ENCODE measurements at places on chromosomes 1 and 21. TPM values are rescaled to one million over a fixed set of nuclear protein-coding genes. Genes with fewer than 3 reads are reported as not detected.

DNA sequence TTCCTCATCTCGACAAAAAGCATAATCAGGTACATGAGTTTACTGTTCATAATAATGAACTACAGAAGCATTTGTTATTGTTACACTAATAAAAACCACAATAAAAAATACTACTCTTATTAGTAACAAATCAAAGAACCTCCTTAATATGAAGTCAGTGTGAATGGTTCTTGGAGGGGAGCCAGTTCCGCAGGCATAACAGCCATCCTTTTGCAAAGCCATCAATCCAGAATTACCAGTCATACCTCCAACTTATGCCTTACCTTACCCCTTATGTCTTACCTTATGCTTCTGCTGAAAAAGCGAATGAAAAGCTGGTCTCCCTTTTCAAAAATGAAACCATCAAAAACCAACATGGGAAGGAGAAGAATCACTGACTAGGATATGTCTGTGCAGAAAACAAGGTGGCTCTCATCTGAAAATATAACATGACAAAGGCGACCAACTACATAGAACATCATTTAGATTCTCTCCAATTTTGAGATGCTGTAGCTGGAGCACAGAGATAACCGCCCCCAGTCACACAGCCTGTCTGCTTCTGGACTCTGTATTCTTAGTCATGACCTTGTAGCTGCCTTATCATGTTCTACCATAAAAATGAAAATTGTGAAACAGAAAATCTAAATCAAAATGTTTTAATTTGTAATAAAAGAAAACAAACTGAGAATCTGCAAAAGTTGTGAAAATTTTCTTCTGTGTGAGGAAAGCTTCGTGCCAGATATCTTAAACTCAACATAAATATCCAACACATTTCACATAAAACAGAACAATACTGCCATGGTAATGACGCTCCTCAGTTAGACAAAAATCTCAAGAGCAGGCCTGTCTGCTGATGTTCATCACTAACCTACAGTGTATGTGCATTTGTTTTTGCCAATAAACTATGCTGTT lies 438.2 kb downstream of the SMYD3 start:
- no peak for DNase-seq
- H3K27ac ChIP-seq, result no peak overlapping the region
- H3K27me3 ChIP-seq, result no peaks in the 10 kb centered on the region
- H3K36me3 ChIP-seq, result no peaks in the 10 kb centered on the region
- H3K4me1 ChIP-seq, result no peaks in the 10 kb centered on the region

DNA sequence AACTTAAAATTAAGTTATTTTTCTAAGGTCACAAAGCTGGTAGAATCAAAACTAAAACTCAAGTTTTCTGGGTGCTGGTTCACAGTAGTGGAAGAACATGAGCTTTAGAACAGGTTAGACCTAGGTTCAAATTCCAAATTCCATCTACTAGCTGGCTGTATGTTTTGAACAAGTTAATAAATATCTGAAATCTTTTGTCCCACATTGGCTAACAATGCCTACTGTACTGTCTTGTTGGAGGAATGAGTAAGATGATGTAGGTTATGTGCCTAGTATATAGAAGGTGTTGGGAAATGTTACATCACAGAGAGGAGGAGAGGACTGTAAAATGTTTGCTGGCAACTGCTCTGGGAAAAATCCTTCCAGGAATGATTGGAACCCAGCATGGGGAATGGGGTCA lies 14.0 kb upstream of the CD247 start:
- H3K27ac ChIP-seq, result no peak overlapping the region
- H3K4me1 ChIP-seq, result no peaks in the 10 kb centered on the region
- no peak overlapping the region for H3K4me3 ChIP-seq
- H3K36me3 ChIP-seq, result no peaks in the 10 kb centered on the region
- H3K27me3 ChIP-seq, result no peaks in the 10 kb centered on the region

GRCh38 chr1:16173447-16174260 lies 17.8 kb upstream of the EPHA2 start:
- no peaks in the 10 kb centered on the region for H3K27me3 ChIP-seq
- no peaks in the 10 kb centered on the region for H3K36me3 ChIP-seq
- no peak overlapping the region for H3K27ac ChIP-seq
- H3K4me3 ChIP-seq, result no peak overlapping the region
- peaks cover 7% of the 10 kb centered on the region for H3K4me1 ChIP-seq

Gene SPRR2E
- not detected for total RNA-seq

DNA sequence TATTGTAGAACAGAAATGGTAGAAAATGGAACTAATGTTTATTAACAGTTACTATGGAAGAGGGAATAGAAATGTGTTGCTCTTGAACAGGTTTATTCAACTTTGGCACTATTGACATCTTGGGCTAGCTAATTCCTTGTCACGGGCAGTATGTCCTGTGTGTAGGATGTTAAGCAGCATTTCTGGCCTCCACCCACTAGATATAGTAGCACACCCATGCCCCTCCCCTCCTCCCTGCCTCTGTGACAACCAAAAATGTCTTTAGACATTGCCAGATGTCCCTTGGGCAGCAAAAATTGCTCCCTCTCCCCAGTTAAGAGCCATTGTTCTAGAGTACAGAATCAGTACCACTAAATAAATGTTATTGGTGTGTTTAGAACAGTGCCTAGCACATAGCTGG lies 91.4 kb upstream of the TPTE start:
- no peaks in the 10 kb centered on the region for H3K27me3 ChIP-seq
- H3K36me3 ChIP-seq, result no peaks in the 10 kb centered on the region
- H3K27ac ChIP-seq, result no peak overlapping the region
- no peak for DNase-seq

DNA sequence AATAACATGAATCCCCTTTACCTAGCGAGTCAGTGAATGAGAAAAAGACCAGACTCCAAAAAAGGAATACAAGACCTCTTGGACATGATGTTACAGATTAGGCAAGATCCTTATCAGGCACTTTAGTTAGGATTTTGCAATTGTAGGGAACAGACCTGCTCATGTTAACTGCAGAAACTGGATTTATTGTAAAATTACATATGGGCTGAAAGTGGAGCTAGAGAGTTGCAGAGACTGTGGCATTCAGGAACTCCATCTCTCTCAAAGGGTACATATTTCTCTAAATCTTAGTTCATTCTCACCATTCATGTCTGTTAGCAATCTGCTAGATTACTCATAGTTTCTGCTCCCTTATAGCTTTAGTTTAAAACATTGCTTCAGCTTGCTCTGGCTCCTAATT lies 142.2 kb downstream of the PAPPA2 start:
- no peaks in the 10 kb centered on the region for H3K27me3 ChIP-seq
- no peaks in the 10 kb centered on the region for H3K4me1 ChIP-seq
- H3K36me3 ChIP-seq, result no peaks in the 10 kb centered on the region
- no peak for DNase-seq
- no peak overlapping the region for H3K27ac ChIP-seq

DNA sequence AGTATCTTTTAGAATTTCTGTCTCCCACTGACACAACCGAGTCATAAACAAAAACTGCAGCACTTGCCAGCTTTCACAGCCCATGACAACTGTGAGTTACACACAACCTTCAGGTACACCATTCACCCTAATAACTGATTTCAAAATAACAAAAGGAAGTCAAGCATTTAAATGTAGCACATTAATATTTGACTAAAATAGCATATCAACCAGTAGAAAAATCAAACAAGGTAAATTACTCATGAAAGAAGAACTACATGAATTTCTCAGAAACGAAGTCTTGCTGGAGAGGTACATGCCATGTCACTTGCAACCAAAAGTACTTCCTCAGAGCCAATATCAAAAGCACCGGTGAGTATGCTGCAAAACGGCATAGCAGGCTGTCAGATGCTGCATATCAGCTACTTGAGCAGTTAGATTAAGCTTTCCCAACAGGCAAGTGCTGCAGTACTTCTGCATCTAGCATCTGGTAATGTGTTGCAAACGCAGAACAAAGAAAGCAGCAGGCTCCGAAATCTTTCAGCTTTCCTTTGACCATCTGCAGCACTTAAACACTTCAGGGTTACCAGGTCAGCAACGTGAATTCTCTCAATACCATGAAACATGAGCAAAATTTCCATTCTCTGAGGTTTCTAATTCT lies 223.2 kb downstream of the SMYD3 start:
- H3K4me3 ChIP-seq, result no peak overlapping the region
- no peaks in the 10 kb centered on the region for H3K36me3 ChIP-seq
- no peak overlapping the region for H3K27ac ChIP-seq
- H3K27me3 ChIP-seq, result no peaks in the 10 kb centered on the region
- no peak for DNase-seq

Gene KPNA6
- 46.2 TPM for total RNA-seq

DNA sequence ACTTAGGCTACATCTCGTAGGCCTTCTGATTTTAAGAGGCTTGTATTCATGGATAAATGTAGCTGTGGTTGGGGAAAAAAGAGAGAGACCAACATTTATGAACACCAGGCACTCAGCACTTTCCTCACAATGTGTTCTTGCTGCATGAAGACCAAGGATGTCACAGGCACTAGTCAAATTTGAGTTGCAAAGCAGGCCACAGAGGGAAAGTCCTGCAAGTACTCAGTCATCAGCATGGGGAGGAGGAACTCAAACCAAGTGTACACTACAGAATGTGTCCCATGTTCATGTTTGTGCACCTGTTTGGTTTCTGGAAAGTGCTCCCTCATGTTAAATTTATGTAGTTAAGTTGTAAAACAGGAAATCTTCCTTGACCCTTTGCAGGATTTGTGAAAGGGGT lies 8.7 kb upstream of the MAP3K7CL start:
- H3K27ac ChIP-seq, result no peak overlapping the region
- no peak overlapping the region for H3K4me3 ChIP-seq
- no peak for DNase-seq
- no peaks in the 10 kb centered on the region for H3K36me3 ChIP-seq
- no peaks in the 10 kb centered on the region for H3K4me1 ChIP-seq

- peaks cover 9% of the 10 kb centered on the region for H3K4me1 ChIP-seq
- H3K36me3 ChIP-seq, result peaks cover 16% of the 10 kb centered on the region
- no peaks in the 10 kb centered on the region for H3K27me3 ChIP-seq
- H3K4me3 ChIP-seq, result peak overlapping the region; percentile 76
- H3K27ac ChIP-seq, result no peak overlapping the region
- peak; percentile 31 for DNase-seq
These were observed 1.1 kb upstream of the TMEM167B start for GRCh38 chr1:109089242-109090015.

- H3K27ac ChIP-seq, result no peak overlapping the region
- peaks cover 6% of the 10 kb centered on the region for H3K4me1 ChIP-seq
- H3K36me3 ChIP-seq, result peaks cover 14% of the 10 kb centered on the region
- H3K4me3 ChIP-seq, result no peak overlapping the region
- H3K27me3 ChIP-seq, result no peaks in the 10 kb centered on the region
- DNase-seq, result no peak
These were observed 16.9 kb downstream of the MACO1 start for GRCh38 chr1:25447547-25447946.

Gene FHAD1
- total RNA-seq, result not detected

DNA sequence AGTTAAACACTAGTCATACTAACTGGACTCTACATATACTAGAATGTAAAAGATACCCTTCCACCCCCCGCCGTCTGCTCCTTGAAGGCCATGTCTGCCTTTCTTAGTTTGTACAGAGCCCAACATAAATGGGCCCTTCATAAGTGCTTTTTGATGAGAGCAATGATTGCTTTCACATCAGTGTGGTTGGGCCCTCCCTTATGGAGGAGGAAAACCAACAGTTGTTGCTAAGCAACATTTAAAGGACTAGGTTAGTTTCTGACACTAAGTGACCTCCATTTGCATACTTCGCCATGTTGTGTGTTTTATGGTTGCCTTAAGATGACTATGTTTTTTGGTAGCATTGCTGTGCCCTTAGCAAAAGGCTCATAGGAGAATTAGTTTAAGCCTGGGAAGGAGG lies 182.0 kb upstream of the SGIP1 start:
- peaks cover 44% of the 10 kb centered on the region for H3K4me1 ChIP-seq
- peaks cover 9% of the 10 kb centered on the region for H3K36me3 ChIP-seq
- H3K4me3 ChIP-seq, result no peak overlapping the region
- no peaks in the 10 kb centered on the region for H3K27me3 ChIP-seq
- DNase-seq, result peak; percentile 45

- H3K4me1 ChIP-seq, result no peaks in the 10 kb centered on the region
- peaks cover 30% of the 10 kb centered on the region for H3K27me3 ChIP-seq
- peak; percentile 45 for DNase-seq
- no peak overlapping the region for H3K27ac ChIP-seq
- H3K36me3 ChIP-seq, result no peaks in the 10 kb centered on the region
These were observed 2.3 kb downstream of the KLHDC8A start for GRCh38 chr1:205354259-205355074.

Gene OR2AK2
- total RNA-seq, result 0.33 TPM

Gene OR2T35
- not detected for total RNA-seq

DNA sequence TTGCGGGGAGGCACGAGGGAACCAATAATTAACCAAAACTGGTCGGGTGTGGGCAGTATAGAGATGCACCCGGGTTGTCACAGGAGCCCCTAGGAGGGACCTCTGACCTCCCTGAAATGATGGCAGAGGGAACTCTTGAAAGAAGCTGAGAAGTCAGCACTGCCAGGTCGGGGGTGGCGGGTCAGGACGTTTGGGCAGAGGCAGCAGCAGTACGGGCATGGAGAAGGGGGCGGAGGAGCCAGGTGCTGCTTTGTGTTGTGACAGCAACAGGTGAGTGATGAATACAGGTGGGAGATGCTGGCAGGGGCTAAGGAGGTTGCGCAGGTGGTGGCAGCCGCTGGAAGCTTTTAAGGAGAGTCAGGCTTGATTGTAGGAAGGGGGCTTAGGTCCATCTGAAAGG lies 11.7 kb downstream of the TNFRSF1B start:
- H3K36me3 ChIP-seq, result peaks cover 31% of the 10 kb centered on the region
- H3K4me3 ChIP-seq, result peak overlapping the region; percentile 48
- peaks cover 97% of the 10 kb centered on the region for H3K4me1 ChIP-seq

GRCh38 chr1:55073187-55073916 lies 34.0 kb downstream of the PCSK9 start:
- H3K27me3 ChIP-seq, result no peaks in the 10 kb centered on the region
- H3K27ac ChIP-seq, result no peak overlapping the region

Gene MYBPHL
- total RNA-seq, result not detected

DNA sequence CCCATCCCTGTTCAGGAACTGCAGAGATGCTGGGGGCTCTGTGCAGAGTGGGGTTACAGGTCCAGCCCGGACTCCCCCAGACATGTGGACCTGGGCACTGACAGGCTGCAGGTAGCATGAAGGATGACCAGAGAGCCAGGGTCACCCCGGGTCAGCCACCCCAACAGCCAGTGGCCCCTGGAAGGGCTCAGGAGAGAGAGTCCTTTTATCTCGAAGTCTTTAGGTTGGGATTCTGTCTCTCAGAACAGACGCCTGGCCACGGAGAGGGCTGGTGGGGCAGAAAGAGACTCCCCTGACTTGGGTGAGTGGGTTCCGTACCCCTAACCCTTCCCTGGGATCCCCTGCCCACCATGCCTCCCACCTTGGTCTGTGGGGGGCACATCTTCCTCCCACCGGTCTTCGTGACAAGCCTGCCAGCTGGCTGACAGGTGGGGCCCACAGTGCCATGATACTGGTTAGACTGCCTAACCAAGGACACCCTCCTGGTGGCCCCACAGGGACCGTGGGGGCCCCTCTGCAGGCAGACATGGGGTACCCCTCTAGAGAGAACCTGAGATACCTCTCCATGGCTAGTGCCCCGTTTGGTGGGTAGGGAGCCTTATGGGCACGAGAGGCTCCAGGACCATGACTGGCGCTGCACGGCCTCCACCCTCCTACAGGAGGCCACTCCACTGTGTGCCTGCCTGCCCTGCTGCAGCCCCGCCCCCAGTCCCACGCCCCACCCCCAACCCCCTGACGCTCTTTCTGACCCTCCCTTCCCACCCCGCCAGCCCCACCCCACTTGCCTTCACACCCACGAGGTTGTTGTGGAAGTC lies 24.2 kb downstream of the WNT9A start:
- no peaks in the 10 kb centered on the region for H3K36me3 ChIP-seq
- H3K4me3 ChIP-seq, result no peak overlapping the region
- H3K27ac ChIP-seq, result no peak overlapping the region

All from T-cell (primary cell).